Fibroblast of skin of scalp (primary cell): ENCODE measurements at places on chromosomes 4 and X.

DNA sequence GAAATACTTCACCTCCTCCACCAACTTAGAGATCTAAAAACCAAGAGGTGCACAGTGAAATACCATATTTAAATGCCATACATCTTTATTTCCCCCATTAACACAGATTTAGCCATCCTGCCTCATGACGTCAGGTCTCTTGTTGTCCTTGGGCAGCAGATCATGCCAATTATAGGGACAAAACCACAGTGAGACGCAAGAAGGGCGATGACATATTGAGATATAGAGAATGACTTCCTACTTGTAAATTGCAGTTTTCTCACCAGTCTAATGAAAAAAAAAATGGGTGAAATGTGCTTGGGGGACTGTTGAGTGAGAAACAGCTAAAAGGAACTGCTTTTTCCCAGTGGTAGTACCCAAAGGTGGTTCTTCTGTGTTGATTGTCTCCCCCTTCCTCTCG is 24.3 kb downstream of the RS1 start:
- no peak for DNase-seq

DNA sequence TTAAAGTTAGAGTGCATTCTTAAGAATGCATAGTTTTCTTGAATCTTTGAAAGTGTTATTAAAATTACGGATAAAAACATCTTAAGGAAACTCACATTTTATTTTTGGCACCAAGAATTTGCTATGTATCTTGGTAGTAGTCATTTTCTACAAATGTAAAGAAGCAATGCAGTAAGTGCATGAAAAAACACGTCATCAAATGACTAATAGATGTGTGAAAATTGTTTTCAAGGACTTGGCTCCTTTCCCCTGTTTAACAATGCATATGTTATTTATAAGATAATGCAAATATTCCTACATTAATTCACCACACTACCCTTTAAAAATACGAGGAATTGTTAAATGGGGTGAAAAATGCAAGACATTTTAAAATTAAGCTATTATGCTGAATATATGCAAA is 461.2 kb upstream of the PCDH7 start:
- no peak for DNase-seq

DNA sequence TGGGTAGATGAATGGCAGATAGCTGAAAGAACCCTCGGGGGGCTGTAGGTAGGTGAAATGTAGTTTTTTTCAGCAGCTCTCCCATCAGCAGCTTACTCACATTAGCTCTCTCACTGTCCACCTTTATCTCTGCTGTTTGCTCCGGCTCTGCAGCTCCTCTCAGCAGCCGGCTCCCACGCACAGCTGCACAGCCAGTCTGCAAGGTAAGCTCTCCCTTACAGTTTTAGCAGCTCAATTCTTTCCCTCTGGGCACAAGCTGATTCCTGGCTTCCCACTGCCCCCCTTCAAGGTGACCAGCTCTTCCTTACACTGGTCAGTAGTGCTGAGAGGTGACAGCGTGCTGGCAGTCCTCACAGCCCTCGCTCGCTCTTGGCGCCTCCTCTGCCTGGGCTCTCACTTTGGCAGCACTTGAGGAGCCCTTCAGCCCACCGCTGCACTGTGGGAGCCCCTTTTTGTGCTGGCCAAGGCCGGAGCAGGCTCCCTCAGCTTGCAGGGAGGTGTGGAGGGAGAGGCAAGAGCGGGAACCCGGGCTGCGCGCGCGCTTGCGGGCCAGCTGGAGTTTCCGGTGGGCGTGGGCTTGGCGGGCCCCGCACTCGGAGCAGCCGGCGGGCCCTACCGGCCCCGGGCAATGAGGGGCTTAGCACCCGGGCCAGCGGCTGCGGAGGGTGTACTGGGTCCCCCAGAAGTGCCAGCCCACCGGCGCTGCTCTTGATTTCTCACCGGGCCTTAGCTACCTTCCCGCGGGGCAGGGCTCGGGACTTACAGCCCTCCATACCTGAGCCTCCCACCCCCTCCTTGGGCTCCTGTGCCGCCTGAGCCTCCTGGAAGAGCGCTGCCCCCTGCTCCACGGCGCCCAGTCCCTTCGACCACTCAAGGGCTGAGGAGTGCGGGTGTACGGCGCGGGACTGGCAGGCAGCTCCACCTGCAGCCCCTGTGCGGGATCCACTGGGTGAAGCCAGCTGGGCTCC is 393.6 kb downstream of the CENPC start:
- DNase-seq: no peak

DNA sequence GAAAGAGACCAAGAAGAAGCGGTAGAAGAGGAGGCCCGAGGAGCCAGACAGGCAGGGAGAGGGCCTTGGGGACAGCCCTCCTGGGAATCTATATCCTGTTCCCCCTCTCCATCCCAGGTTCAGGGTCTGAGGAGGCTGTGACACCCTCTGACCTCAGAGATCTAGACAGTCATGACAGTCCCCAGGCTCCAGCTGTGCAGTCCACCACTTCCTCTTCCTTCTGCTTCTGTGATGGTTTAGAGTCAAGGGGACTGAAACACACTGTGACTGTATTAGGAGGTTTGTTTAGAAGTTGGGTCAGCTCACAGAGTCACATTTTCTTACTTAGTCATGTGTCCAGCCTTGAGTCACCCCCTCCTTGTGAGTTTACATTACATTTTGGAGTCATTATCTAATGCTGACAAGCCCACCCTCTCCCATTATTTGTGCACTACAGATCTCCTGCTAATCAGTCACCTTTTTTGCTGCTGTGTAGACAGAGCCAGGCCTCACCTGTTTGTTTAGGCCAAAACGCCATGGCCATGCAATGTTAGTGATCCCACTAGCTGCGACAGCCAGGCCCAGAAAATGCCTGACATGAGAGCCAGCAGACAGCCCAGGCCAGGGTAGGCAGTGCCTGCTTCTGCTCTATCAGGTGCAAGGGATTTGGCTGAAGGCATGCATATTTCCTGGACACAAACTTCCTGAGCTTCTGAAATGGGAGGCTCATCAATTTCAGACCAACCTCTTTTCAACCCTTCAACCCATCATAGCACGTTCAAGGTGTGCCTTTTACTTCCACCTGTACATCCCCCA is 26.0 kb downstream of the MANBA start:
- DNase-seq: peak; percentile 17

DNA sequence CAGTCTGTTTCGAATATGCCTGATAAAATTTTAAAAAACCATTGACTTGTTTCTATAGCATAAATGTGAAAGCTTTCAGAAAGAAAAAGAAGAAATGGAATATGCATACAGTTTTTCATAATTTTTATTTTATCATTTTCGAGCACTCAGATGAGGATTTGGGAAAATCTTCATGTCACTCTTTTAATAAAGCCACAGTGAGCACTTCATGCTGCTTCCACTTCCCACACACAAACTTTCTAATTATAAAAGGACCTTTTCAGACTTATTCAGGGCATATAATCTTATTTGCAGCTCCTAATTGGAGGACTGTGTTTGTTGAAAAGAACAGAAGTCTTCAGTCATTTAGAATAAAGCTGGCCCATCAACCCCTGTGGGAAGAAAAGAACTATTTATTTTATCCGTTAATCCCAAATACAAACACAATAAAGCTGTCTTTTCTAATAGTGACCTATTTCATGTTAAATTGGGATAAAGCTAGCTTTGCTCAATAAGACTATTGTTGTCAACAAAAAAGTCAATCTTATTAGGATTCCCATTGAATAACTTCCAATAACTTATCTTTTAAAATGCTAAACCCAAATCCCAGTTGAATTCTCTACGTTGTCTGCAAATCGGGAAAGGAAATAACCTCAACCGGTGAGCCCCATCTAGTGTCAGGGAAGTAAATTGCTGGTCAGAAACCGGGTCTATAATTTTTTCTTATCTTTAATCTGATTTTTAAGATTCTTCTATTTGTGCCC is 211.5 kb downstream of the PDGFRA start:
- DNase-seq: peak; percentile 42

DNA sequence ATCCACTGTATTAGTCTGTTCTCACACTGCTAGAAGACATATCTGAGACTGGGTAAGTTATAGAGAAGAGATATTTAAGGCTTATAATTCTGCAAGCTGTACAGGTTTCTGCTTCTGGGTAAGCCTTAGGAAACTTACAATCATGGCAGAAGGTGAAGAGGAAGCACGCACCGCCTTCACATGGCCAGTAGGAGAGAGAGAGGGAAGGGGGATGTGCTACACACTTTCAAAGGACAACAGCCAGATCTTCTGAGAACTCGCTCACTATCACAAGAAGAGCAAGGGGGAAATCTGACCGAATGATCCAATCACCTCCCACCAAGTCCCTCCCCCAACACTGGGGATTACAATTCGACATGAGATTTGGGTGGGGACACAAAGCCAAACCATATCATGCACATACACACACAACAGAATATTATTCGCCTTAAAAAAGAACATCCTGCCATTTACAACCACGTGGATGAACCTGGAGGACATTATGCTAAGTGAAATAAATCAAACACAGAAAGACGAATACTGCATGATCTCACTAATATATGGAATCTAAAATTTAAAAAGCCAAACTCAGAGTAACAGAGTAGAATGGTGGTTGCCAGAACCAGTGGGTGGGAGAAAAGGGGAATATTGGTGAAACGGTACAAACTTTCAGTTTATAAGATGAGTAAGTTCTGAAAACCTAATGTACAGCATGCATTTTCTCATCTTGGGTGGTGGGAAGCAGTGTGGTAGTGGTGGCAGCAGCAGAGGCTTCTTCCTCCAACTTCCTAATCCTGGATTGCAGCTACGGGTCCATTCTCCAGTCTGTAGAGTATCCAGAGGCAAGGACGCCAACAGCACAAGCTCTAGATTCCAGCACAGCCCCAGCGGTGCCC is 12.8 kb downstream of the FRYL start:
- no peak for DNase-seq

DNA sequence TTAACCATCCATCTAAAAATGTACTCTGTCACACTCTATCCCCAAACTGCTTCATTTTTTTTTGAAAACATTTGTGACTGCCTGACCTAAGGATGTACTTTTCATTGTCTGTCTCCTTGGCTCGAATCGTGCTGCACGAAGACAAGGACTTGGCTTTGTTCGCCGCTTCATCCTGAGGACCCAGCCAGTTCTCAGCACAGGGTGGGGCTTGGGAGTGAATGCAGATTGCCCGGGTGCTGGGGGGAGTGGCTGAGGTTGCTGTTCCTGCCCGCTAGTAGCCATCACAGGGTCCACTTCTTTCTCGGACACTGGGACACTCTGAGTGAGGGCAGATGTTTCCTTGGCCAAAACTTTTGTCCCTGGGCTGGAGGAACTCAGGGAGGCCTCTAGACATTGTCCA is 70.1 kb upstream of the CLCN4 start:
- no peak for DNase-seq

GRCh38 chrX:41245641-41246040 is 88.3 kb upstream of the DDX3X start:
- no peak for DNase-seq
